GM10248 (cell line): ENCODE measurements at places on chromosomes 2 and 18.

- peak; percentile 72 for DNase-seq
Measured at GRCh38 chr2:69741229-69741574, 732 bp upstream of the ANXA4 start.

- DNase-seq: no peak
Measured at GRCh38 chr2:47119001-47119400, 36.1 kb downstream of the STPG4 start.

DNA sequence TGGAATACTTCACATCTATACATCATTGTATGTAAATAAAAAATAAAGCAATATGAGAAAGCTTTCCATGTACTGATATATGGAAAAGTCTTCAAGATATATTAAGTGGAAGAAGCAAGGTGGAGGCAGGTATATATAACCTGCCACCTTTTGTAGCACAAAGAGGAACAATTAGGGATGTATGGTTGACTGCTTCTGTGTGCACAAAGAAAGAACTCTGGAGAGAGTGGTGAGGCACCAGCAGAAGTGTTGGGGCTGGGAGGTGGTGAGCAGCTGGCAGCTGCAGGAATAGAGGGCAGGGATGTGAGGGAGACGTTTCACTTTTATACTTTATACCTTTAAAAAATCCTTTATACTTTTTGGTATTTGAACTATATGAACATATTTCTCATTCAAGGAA lies 26.1 kb downstream of the KIF5C start:
- no peak for DNase-seq

- DNase-seq: no peak
Measured at GRCh38 chr2:150449856-150450255, 37.6 kb downstream of the RND3 start.

DNA sequence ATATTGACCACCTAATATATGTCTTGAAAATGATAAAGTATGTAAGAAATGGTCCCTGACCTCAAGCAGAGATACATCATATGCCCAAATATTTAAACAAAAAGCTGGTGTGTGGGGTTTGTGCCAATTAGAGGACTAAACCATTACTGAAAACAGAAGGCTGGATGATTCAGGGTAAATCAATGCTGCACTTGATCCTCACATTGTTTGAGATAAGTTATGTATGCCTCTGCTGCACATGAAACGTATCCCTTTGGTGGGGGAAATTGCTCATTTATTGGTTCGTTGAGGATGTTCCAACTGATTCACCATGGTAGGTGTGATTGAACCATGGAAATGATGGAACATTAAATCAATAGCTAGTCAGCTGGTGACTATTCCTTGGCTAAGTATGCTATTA lies 24.7 kb upstream of the DARS1 start:
- DNase-seq: no peak

DNA sequence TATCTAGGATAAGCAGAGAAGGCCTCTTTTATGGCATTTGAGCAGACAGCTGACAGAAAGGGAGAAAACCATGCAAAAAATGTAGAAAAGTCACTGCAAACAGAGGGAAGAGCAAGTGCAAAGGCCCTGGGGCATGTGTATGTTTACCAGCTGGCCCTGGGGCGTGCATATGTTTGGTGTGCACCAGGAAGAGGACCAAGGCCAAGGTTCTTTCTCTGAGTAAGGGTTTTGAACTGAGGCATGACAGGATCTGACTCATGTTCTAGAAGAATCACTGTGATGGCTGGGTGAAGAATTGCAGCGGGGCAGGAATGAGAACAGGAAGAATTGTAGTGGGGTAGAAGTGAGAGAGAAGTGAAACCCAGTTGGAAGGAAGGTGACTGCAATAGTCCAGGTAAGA lies 69.6 kb downstream of the STEAP3 start:
- no peak for DNase-seq

- peak; percentile 65 for DNase-seq
Measured at GRCh38 chr18:12659904-12660605, 2.1 kb upstream of the SPIRE1 start.

- DNase-seq: no peak
Measured at GRCh38 chr2:170925923-170926322, 3.1 kb upstream of the GORASP2 start.

GRCh38 chr2:180524499-180524898 lies 455.9 kb upstream of the UBE2E3 start:
- DNase-seq: no peak

DNA sequence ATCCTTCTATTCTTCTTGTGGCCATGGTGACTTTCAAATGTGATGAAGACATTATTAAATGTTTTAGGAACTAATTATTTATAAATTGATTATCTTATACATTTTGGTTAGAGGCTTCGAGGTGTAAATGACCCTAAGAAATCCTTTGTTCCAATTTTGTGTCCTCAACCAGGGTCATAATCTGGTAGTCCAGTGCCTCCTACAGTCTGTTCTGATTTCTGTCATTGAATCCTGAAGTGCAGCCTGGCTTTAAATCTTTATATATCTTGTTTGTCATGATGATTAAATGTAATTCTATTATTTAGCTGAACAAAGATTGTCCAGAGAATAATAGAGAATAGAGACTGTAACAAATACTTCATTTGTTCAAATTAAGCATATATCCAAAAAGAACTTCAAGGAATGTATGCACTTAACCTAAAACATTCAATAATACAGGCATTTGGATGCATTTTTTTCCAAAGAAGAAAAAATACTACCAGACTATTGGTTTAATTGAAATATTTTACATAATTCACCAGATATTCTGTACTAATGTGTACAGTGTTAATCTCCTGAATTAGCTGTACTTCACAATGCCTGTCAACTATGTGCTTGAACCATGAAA lies 89.8 kb downstream of the PRPF40A start:
- peak; percentile 27 for DNase-seq

- DNase-seq: no peak
Measured at GRCh38 chr18:43396266-43396665, 119.0 kb upstream of the SYT4 start.

DNA sequence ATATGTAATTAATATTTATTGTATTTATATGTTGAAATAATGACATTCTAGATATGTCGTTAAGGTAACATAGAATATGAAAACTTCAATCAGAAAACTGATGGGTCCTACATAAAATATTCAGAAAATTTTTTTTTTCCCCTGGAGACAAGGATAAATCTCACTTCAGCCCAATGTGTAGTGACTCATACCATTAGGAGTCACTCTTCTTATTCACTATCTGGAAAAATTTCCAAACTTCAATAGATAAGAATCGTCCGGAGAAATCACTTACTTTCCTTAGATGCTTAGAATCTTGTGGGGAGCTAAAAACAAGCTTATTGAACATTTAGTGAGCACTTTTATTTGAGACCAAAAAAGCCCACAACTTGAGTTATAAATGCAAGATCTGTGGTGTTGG lies 4.6 kb downstream of the SERPINB13 start:
- no peak for DNase-seq

DNA sequence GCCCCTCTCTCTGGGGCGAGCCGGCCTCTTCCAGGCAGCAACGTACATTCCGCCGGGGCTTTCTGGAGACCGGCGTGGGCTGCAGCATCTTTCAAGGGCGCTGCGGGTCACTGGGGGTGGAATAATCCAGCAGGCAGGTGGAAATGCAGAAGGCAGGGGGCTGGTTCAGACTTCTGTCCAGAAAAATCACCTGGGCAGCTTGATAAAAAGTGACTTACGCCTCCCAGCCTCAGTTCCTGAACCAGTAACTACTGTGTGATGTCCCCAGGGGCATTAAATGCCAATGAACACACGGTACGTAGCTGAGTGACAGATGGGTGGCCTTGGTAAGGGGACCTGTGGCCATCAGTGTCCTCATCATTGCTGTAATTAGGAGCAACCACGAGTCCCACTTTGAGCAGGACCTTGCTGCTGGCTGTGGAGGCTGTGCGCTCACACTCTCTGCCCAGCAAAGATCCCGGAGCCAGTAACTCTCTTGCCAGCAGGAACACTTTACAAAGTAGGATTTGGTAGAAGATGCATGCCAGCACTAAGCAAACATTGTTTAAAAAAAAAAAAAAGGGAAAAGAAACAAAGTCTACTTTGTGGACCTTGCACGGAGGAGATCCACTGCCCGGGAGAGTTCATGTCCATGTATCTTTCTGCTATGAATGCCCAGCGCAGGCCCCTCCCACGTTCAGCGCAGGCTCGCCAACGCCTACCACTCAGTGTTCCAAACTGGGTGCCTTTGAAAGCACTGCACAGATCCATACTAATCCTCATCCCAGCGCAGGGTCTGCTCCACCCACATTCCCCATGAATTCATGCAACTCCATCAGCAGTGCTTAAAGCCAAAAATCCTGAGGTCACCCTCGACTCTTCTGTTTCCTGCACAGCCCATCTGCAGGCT lies 177.3 kb downstream of the HDAC4 start:
- no peak for DNase-seq

DNA sequence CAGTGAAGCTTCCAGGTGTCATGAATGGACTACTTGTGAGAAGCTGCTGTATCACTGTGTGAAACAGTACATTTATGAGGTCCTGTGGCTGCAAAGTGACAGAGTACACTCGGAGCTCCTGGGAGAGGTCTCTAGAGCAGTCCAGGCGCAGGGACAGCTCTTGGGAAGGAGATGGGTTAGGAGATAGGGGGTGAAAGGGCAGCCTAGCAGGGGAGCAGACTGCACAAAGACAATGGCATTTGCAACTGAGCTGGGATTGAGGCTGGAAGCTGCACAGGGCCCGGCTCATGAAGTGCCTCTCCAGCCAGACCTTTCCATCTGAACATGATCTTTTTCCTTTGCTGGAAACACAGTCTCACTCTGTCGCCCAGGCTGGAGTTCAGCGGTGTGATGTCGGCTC lies 83.6 kb downstream of the RHOB start:
- DNase-seq: no peak

GRCh38 chr2:112182581-112183034 lies 44.4 kb downstream of the FBLN7 start:
- DNase-seq: peak; percentile 25

GRCh38 chr2:224658780-224659405 lies 57.3 kb downstream of the CCDC195 start:
- no peak for DNase-seq

DNA sequence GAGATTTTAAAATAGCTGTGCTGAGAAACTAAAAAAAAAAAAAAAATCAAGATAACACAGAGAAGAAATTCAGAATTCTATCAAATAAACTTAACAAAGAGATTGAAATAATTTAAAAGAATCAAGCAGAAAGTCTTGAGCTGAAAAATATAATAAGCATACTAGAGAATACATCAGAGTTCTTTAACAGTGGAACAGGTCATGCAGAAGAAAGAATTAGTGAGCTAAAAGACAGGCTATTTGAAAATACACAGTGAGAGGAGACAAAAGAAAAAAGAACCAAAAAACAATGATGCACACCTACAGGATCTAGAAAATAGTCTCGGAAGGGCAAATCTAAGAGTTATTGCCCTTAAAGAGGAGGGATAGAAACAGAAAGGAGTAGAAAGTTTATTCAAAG lies 548.1 kb downstream of the ADCYAP1 start:
- no peak for DNase-seq
